SW 1271 (cell line): ENCODE measurements at places on chromosomes 13 and 19.

DNA sequence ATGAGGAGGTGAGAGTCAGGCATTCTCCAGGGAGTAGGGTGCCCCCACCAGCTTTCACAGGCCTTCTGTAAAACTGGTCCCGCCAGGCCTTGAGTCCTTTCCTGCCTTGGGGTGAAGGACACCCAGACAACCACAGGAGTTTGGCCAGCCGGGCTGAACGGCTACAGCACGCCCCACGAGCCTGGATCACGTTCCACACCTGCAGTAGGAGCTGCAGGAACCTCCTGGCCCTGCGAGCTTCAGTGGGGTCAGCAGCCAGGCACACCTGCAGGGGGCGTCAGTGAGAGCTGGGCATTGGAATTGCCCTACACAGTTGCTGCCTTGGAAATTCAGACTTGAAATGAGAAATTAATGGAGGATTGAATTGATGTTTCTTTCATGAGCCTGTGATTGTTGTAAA lies 45.7 kb downstream of the COL4A2 start:
- DNase-seq: no peak

GRCh38 chr13:19737844-19738557 lies 44.7 kb downstream of the PSPC1 start:
- no peak for DNase-seq

- DNase-seq: no peak
Measured at GRCh38 chr19:13993590-13994300, 12.4 kb downstream of the RFX1 start.

DNA sequence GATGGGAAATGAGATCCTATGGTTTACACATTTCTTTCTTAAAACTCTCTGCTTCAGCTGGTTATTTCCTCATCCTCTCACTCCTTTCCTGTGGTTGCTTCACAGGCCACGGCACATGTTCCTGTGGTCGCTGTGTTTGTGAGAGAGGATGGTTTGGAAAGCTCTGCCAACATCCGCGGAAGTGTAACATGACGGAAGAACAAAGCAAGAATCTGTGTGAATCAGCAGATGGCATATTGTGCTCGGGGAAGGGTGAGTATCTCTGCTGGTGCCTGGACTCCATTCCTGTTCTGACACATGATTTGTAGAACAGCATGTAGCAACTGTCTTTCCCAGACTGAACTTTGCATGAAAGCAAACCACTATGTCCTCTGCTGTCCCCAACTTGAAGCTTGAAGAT lies 254.2 kb downstream of the ITGBL1 start:
- no peak for DNase-seq

- DNase-seq: no peak
Measured at GRCh38 chr19:7772752-7773291, 9.8 kb downstream of the CLEC4M start.

- no peak for DNase-seq
Measured at GRCh38 chr13:76992548-76993001, 694 bp downstream of the CLN5 start.

DNA sequence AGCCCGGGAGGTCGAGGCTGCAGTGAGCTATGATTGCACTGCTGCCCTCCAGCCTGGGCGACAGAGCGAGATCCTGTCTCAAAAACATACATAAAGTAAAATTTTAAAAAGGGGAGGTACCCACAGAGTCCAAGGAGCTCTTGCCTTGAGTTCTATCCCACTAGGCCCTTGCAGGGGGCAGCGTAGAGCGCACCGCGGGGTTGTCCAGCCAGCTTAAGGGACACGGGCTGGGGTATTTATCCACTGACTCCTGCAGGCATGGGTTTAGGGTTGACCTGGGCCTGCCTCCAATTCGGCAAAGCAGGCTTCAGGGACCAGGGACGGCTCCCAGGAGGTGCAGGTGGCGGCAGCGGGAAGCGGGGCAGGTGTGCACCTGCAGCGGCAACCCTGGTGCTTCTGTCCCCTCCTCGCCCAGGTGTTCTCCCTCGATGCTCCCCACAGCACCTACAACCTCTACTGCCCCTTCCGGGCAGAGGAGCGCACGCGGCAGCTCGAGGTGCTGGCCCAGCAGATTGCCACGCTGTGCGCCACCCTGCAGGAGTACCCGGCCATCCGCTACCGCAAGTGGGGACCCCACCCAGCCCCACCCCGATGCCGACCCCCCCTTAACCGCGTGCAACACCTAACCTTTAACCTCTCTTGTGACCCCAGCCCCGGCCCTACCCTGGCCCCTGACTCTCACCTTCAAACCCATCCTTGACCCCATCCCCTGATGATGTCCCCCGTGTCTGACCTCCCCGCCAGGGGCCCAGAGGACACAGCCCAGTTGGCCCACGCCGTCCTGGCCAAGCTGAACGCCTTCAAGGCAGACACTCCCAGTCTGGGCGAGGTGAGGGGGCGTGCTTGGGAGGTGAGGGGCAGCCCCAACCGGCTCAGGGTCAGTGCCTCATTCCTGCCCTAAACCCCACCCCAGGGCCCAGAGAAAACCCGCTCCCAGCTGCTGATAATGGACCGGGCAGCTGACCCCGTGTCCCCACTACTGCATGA lies 4.7 kb downstream of the STXBP2 start:
- DNase-seq: no peak

- no peak for DNase-seq
Measured at GRCh38 chr13:90943946-90944345, 403.5 kb upstream of the MIR17HG start.

GRCh38 chr13:42864952-42865767 lies 83.8 kb downstream of the FAM216B start:
- no peak for DNase-seq

DNA sequence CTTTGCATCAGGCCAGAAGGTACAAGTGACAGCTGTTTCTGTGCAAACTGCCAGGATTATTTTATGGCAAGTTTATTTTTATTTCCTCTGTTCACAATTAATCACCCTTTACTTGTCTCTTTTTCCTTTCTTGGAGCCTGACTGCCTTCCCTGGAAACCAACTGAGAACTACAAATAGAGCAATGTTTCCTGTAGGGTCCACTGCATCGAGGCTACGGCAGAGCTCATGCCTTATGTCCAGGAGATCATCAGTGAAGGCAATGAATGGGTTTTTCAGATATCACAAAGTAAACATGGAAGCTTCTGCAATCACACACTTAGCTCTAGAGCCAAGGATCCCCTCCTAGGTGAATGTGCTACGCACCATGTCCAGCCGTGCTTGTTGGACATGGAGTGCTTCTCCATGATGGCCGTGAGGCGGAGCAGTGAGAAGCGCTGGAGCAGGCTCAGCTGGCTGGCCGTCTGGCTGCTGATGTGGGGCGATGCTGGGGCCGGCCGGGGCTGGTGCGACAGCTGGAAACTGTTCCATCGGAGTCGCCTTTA lies 110.9 kb downstream of the KL start:
- DNase-seq: no peak

GRCh38 chr19:40519352-40520322 lies 52.8 kb downstream of the SPTBN4 start:
- DNase-seq: peak; percentile 15

- DNase-seq: no peak
Measured at GRCh38 chr19:8238251-8238650, 29.1 kb downstream of the CERS4 start.

DNA sequence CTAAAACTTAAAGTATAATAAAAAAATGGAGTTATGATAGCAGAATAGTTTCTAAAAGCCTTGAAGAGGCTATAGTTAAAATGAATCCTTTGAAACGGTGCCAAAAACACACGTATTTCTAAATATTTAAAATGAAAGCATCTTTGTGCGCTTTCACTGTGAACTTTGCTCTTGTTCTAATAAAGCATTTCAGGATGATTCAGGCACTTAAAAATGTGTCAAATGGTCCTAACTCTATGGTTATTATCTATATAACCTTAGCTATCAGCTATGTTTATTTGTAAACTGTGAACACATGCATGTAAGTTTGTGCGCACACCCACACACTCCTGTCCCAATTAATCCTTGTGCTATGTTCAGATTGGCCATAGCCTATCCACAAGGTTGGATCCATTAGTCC lies 124.5 kb downstream of the FLT1 start:
- no peak for DNase-seq

DNA sequence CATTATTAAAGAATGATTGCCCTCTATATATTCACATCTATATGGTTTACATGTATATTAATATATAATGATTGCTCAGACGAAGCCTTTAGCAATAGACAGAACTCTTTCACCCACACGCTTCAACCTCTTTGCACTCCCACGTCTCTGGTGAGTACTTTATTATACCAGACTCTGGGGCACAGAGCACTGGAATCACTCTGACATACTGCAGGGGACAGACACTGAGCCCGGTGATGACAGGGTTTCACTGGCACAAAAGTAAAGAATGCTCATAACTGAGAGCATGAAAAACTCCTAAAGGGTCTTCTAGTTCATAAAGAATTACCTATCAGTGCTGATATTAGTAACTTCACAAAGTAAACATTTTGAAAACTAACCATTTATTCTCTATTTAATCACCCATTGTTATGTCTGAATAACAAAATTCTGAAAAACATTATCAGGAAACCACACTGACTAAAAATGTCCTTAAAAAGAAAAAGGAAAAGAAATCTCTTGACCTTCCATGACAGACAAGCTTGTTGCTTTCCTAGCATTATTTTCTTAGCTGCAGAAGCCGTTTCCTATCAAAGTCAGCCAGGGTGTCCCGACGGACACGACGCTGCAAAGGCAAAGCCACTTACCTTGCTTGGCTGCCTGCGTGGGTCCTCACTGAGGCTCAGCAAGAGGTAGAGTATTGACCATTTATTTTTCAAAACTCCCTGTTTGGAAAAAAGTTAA lies 29.1 kb downstream of the TUBGCP3 start:
- DNase-seq: no peak

- no peak for DNase-seq
Measured at GRCh38 chr13:88887045-88887662, 1216.0 kb downstream of the SLITRK5 start.

DNA sequence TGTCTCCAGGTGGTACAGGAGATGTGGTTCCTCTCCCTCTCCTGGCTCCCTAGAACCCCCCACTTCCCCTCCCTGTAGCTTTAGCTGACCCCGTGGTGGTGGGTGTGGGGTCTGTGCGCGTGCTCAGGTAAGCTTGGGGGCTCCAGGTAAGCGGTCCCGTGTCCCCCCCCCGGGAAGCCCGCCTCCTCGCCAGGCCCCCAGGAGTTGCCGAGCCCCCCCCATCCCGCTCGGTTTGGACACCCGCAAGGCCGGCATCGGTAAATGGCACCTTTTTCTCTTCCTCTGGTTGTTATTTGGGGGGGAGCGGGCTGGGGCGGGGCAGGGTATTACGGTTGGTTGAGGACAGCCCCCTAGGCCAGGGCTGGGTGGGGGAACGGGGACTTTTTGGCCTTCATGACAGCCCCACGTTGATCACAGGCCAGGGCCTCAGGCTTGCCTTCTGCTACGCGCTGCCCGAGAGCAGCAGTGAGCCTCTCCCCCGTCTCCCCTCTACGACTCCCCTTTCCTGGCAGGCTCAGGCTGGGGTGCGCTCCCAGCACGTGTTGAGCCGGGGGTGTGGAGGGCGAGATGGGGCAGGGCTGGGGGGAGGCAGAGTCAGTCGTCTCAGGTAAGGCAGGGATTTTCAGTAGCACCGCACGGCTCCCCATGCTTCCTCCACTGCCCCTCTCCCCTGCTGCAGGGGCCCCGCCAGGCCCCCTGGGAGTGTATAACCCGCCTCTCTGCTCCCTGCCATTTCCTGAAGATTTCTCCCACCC lies 10.7 kb upstream of the LIN7B start:
- no peak for DNase-seq

DNA sequence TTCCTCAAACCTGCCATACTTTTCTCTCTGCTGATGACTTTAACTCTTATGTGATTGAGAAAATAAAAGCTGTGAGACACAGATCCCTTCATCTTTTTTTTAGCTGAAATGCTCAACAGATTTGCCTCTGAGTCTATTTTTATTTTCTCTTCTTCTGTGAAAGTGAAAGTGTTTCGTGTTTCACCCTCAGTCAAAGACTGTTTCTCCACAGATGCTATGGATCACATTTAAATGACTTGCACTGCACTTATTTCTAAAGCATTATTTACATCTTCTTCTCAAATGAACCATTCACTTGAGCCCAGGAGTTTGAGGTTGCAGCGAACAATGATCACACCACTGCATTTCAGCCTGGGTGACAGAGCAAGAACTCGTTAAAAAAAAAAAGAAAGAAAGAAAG lies 890.1 kb upstream of the PCDH20 start:
- no peak for DNase-seq

DNA sequence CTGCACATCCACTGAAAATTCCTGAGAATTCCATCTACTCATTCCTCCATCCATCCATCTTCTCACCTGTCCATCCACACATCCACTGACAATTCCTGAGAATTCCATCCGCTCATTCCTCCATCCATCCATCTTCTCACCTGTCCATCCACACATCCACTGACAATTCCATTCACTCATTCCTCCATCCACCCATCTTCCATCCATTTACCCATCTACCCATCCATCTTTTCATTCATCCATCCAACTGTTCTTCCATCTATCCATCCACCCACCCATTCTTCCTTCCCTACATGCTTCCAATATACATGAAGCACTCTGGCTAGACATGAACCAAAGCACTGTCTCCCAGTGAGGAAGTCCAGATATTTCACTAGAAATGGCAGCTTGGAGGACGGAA lies 15.6 kb downstream of the TRPM4 start:
- DNase-seq: no peak

GRCh38 chr13:112055036-112055914 lies 11.7 kb upstream of the SOX1 start:
- DNase-seq: no peak
